ENCODE measurements at places on chromosomes 7 and 10.

DNA sequence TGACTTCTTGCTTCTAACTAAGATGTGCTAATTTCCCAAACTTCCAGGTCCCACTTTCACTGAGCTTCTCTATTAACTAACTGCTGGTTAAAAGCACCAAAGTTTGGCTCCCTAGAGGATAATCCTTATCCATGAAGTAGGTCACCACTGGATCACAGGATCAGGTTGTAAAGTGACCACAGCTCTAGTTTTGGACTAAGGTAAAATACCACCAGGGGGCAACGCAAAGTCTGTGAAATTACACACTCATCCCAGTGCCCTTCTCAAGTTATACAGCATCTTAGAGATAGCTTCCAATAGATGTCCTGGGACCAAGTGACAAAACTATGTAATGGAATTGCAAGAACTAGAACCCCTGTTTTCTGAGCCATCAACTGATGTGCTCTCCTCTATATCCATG is 116.4 kb upstream of the ASAH2 start:
- DNase-seq: no peak

- DNase-seq: no peak
Observed at GRCh38 chr7:17212188-17212587, 86.3 kb upstream of the AHR start.

DNA sequence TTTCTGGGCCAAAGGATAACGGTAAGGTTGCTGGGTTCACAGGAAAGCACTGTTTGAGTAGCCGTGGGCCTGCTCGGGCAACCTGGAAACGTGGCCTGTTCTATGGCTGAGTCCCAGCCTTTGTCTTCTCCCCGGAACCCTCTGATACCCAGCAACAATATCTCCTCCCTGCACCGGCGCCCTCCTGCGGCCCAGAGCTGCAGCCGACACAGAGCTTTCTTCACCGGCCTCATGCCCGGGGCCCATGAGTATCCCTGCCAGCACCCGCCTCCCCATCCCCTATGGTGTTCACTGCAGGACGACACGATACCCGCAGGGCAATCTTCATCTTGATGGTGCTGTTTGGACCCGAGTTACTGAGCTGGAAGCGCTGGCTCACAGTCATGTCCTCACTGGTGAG is 38.6 kb upstream of the NCAPG2 start:
- no peak for DNase-seq

GRCh38 chr10:29295813-29296212 is 6.9 kb downstream of the LYZL1 start:
- no peak for DNase-seq

DNA sequence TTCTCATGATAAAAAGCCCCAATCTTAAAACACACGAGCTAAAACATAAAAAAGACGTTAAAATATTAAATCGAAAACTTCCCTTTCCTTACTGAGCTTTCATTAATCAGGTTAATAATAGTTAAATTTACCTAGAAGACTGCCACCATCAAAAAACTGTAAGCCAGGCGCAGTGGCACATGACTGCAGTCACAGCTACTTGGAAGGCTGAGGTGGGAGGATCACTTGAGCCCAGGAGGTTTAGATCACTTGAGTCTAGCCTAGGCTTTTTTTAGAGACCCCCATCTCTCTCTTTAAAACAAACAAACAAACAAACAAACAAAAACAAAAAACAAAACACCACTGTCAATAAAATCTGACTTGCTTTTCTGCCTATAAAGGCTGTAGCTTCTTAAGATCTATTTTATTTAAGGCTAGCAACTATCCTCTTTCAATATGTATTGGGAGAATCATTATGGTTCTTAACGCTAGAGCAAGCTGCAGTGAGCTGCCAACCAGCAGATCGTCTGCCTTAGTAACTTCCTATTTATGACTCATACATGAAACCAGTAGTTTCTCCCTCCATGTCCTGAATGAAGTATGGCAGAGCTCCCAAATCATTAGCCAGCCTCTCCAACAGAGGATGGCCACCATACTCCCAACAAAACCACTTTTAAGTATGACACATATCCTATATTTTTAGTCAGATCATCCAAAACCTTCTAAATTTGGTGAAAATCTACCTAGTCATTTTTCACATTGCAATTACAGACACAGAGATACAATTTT is 163.7 kb downstream of the SRPK2 start:
- no peak for DNase-seq

DNA sequence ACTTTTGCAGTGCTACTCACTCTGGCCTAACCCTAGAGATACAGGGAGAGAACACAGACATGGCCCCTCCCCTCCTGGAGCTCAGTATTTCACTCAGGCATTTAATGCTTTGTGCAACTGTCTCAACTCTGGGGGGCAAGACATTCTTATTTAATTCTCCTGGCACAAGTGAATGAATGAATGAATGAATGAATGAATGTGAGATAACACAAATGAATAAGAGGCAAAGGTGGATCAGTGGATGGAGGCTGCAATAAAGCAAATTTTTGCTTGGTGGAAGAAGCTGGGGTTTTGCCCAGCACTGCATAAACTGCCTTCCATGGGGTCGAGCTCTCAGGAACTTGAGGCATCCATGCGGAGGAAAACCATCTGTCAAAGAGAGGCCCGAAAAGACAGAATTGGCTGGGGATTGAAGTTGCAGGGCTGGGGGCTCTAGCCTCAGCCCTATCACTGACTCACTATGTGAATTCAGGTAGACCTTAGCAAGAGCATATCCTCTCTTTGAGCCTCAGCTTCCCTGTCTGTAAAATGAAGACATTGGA is 441.4 kb upstream of the ZMIZ1 start:
- no peak for DNase-seq

DNA sequence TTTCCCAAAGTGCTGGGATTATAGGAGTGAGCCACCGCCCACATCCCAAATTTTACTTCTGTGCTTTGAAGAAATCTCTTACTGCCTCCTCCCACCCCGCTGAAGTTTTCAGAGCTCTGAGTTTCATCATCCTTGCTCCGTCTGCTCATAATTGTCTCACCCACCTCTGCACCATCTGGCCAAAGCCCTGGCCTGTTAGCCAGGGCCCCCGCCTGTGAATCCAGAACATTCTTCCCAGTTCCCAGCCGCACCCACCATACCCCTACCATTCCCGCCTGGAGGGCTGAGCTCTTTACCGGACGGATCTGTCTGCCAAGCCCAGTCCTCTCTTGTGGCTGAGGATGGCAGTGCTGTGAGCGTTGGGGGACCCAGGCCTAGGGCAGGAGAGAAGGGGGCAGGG is 14.5 kb downstream of the SSC4D start:
- DNase-seq: no peak

DNA sequence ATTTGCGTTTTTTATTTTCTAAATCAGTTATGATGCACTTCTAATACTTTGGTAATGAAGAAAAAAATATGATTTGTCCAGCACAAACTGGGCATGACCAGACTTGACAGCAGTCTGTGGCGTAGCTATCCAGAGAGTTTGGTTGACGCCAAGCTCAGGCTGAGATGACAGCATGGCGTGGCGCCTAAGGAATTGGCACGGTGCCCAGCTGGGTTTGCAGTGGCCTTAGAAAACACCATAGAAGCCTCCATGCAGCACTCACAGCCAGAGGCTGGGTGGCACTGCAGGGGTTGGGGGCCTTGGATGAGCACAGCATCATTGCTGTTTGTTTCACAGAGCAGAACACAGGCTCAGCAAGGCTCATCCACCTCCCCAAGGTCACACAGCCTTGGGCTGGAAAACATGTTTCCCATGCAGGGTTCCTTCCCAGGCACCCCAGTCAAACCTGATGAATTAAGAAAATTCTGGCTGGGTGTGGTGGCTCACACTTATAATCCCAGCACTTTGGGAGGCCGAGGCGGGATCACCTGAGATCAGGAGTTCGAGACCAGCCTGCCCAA is 88.9 kb downstream of the GTF2IRD1 start:
- no peak for DNase-seq

DNA sequence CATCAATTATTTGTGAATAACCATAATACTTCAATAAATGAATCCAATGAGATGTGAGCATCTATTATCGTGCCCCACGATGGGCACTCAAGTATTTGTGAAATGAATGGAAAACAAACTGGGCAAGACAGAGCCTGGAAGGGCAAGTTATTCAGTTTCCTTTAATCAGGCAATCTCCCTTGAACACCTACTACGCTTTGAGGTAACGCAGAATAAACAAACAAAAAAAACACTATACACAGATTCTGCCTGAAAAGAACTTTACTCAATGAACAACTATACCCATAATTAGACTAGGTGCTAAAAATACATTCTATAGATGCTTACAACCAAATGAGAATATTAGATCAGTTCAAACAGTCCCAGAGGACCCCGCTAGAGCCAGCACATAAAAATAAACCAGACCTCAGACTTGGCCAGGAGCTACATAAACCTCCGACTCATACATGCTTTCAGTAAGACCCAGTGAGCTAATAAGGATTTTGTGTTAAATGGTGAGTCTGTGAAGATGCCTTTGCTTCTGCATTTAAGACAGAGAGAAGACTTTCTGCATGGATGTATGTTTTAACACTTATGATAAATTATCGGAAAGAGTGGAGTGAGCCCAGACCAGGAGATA is 121.3 kb downstream of the MPP7 start:
- DNase-seq: no peak

DNA sequence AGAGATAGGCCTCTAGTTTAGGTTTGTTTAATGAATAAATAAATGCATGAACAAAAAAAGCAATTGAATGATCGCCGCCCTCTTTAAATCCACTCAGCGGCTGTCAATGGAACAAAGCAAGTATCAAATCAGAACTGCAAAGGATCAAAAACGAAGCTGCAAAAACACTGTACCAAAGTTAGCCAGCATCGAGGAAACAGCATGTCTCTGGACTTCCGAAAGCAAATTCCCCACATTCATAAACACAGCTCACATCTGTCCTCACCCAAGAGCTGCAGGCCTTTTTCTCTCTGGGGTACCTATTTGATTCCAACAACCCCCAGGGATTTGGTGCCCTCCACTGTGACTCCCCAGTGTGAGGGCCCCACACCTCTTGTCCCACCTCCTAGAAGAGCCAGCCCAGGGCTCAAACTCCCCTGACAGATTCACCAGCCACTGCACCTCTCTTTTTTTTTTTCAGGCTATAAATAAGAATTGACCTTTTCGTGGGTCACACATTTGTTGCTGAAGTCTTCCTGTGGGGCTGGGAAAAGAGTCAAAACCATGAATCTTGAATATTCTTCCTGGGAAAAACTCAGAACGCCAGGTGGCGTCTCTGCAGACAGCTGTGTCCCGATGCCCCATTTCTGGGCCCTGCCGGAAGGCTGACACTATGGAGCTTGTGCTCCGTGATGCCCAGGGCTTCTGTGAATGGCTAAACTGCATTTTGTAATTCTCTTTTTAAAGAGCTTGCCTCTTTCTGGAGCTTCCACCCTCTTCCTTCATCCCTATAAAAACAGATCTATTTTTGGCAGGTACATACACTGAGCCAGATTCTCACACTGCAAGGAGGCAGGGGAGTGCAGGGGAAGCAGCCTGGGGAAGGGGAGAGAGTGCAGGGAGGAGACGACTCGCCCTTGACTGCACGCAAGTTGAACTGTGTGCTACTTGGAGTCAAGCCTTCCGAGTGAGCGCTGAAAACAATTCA is 51.7 kb downstream of the HSPA12A start:
- no peak for DNase-seq

GRCh38 chr7:10910447-10910846 is 63.2 kb upstream of the PHF14 start:
- DNase-seq: no peak

GRCh38 chr10:110410329-110411046 is 87.2 kb upstream of the DUSP5 start:
- no peak for DNase-seq

DNA sequence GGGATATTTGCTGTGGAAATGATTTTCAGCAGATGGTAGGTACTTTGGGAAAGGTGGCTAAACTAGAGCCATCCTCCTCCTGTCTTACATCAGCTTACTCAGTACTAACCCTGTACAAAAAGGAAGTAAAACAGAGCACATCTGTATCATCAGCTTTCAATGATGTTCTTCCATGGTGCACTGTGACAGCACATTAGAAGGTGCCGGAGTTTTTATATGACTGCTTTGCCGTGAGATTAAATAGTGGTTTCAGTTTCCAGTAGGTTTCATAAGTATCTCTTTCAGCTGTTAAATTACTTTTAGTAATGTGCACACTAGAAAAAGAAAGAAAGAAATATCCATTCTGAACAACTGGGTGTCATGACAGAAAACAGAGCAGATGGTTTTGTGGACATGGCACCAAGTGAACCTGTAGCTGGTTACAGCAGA is 86.5 kb downstream of the ARID5B start:
- peak; percentile 10 for DNase-seq

DNA sequence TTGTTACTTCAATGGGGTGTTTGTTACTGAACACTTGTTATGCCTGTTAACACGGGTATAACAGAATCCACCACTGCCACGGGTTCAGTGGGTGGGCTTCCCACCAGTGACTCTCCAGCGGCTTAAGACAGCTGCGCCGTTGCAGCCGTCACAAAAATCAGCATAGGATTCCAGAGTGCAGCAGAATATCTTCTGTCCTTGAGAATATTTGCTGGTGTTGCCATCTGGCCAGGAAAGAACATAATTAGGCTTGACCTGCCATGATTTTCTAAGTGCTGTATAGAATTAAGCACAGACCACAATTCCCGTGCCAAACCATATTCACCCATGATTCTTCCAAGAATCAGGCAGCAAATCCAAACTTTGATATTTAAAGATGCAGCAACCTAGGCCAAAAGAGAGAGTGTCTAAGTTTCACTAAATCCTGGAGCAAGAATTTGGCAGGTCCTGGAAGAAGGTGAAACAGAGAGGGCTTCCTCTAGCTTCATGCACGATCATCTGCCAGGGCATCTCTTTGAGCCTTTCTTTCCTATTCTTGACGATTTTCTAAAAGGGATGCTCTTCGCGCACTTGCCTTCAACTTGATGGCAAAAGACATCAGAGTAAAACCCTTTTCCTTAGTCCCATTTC is 95.0 kb downstream of the FRMD4A start:
- no peak for DNase-seq

DNA sequence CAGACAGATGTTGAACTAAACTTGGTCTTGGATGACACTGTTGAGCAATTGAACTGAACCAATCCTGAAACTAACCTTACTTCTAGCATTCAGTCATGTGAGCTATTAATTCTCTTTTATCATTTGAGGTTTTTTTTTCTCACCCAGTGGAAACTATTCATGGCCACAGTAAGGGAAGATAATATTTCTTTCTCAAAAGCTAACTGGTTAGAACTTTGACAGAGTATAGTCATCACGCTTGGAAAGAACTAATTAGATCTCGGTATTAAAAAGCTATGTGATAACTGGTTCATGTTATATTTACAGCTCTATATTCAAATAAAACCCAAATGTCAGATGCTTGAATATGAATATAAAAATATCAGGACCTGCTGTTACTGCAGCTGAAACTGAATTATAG is 89.5 kb downstream of the OTUD1 start:
- no peak for DNase-seq

DNA sequence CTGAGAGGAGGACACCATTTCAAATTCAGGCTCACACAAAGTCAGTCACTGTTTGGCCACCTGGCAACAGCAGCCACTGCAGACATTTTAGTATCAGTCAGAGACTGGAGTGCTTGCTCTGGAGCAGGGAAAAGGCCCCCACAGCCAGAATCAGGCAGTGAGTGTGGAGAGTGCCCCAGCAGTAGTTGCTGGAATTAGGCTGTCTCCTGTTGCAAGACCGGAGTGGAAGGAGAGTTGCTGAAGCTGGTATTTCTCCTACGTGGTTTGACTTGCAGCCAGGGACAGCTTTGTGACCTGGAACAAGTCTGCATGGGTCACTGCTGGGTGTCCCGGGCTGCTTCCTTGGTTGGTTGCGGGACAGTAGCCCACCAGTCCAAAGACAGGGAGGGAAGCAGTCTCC is 78.4 kb upstream of the TMEM168 start:
- DNase-seq: no peak
